Stimulated activated effector memory CD8-positive, alpha-beta T cell treated with anti-CD3 and anti-CD28 coated beads, Interleukin-12 subunit alpha, Interleukin-12 subunit beta, amount 100 ng/mL, for 72 hours (primary cell): ENCODE measurements at places on chromosomes 3 and 15.

GRCh38 chr3:171225165-171225564 lies 198.6 kb upstream of the SLC2A2 start:
- no peak for DNase-seq

DNA sequence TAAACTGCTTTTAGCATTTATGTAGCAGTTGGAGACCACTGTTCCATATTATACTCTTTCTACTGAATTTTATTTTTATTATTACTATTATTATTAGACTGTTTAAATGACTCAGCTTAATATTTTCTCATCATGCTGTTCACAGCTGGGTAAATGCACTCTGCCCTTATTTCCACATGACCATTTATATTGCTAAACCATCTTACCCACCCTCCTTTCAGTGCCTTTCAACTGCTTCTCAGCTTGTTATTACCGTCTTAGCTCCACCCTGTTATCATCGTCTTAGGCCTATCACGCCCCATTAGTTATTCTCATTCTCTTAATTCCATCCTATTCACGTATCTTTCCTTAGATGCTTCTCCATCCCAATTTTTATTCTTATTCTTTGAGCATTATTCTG lies 212.6 kb downstream of the GAP43 start:
- no peak for DNase-seq

DNA sequence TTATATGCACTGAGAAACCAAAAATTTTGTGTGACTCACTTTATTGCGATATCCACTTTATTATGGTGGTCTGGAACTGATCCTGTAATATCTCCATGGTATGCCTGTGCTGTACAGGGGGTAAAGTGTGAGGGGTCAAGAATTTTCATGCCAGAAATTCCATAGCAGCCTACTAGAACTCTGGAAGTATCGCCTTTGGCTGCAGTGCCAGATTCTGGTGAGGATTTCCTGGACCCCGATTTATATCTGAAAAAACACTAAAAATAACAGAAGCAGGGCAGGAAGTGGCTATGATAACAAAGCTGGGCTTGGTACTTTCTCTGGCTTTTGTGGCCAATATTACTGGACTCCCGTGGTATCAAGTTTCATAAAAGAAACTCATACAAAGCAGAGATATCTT lies 36.4 kb downstream of the CCDC80 start:
- no peak for DNase-seq

DNA sequence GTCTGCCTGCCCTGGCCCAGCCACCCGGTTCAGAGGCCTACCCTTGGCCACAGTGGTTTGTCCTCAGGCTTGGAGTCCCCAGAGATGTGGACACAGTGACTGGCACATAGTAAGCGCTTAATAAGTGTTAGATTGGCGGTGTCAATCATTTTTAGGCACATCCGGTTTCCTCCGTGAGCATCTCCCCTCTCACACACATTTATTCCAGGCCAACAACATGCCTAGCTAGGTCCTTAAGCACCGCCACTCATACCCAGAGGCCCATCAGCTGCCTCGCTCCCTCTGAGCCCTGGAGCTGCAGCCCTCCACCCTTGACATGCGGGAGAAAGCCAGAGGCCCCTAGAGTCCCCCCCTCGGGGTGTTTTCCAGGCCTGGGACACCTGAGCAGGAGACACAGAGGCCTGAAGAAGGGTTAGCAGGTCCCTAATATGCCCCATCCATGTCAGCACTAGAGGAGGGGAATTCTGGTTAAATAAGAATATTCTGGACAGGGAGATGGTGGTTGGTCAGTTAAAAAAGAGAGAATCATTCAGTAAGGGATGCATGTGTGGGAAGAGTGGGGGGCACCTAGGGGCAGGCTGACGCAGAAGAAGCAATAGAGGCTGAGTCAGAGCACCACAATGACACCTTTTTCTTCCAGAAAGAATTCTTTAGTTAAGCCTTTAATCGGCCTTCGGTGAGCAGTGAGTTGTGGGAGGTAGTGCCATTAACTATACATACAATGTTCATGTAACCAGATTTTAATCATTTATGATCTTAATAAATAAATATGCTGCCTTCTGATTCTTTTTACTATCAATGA lies 22.3 kb downstream of the NR2F2 start:
- DNase-seq = no peak

- DNase-seq = no peak
Measured at GRCh38 chr3:190132371-190132770, 11.7 kb upstream of the P3H2 start.

GRCh38 chr3:45437383-45437782 lies 49.0 kb downstream of the LARS2 start:
- DNase-seq = no peak

DNA sequence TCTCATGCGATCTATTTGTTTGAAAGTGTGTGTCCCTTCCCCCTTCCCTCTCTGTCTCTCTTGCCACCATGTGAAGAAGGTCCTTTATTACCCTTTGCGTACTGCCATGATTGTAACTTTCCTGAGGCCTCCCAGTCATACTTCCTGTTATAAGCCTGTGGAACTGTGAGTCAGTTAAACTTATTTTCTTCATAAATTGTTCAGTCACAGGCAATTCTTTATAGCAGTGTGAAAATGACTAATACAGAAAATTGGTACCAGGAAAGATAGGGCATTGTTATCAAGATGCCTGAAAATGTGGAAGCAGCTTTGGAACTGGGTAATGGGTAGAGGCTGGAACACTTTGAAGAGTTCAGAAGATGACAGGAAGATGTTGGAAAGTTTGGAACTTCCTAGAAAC lies 743.7 kb upstream of the NECTIN3 start:
- DNase-seq = no peak

DNA sequence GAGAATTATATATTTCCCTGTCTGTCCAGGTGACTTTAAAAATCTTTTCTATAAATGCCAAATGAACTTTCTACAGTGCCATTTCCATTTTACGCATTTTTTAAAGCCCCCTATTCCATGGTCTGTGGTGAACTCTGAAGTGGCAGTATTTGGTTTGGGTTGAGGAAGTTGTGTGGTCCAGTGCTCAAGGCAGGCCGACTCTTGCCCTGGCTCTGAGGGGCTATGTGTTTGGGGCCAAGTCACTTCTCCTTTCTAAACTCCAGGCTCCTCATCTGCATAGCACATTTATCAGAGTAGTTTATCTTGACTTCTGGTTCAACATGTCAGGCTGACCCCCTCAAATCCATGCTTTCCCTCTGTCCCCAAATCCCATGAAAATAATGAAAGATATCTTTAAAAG lies 14.1 kb downstream of the TTC21A start:
- no peak for DNase-seq

DNA sequence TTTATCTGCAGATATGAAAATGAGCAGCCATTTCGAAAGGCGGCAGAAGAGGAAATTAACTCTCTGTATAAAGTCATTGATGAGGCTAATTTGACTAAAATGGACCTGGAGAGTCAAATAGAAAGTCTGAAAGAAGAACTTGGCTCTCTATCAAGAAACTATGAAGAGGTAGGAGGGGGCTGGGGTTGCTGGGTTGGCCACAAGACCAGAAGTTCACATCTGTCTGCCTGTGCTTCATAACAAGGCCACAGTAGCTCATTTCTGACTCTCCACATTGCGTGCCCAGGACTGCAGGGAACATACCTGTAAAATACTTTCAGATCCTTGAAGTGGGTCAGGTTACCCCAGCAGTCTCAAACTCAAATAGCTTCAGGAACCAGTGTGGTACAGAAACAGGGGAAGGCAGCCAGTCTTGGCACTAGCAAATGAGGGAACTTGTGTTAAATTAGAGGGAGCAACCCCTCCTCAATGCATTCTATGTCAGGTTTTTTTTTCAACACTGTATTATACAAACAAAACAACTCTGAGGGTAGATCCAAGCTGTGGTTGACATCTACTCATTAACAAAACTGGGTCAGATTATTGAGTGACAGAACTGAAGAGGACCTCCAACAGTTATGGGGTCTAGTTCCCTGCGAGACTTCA lies 48.7 kb downstream of the BFSP2 start:
- DNase-seq = peak; percentile 81

DNA sequence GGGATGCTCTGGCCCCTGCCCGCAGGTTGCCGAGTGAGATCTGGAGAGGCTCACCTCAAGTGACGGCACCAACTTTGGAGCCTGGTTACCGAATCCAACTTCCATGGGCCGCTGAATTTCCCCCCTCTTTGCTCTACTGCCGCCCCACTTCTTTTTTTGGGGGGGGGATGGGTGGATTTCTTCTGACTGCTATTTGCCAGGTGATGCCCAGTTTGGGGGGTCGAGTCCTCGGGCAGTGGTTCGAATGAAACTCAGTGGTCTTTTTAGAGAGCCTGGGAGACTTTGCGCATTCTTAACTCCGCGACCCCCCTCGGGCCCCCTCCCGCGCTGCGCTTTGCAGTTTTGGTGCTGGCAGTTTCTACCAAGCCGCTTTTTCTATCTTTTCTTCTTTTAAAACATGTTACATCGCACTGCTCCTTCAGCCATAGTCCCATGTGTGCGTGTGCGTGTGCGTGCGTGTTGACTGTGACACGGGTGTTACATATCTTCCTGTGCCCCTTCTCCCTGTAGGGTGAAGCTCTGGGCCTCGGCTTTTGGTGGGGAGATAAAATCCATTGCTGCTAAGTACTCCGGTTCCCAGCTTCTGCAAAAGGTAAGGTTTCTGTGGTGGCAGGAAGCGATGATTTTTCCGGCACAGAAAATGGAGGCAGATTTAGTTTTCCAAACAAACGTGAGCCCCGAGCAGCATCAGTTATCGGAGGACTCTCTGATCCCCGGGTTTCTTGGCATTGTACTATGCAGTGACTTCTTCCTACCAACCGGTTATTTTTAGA lies 837 bp downstream of the CACNA2D3 start:
- peak; percentile 20 for DNase-seq

GRCh38 chr3:40782111-40782721 lies 257.5 kb downstream of the ZNF621 start:
- no peak for DNase-seq

- no peak for DNase-seq
Measured at GRCh38 chr3:123054931-123055330, 11.9 kb upstream of the PDIA5 start.

- no peak for DNase-seq
Measured at GRCh38 chr3:4751029-4751501, 228.2 kb upstream of the BHLHE40 start.

- peak; percentile 28 for DNase-seq
Measured at GRCh38 chr3:127420829-127421228, 133.0 kb upstream of the PRR20G start.

GRCh38 chr3:83065851-83066460 lies 1304.5 kb upstream of the GBE1 start:
- no peak for DNase-seq

DNA sequence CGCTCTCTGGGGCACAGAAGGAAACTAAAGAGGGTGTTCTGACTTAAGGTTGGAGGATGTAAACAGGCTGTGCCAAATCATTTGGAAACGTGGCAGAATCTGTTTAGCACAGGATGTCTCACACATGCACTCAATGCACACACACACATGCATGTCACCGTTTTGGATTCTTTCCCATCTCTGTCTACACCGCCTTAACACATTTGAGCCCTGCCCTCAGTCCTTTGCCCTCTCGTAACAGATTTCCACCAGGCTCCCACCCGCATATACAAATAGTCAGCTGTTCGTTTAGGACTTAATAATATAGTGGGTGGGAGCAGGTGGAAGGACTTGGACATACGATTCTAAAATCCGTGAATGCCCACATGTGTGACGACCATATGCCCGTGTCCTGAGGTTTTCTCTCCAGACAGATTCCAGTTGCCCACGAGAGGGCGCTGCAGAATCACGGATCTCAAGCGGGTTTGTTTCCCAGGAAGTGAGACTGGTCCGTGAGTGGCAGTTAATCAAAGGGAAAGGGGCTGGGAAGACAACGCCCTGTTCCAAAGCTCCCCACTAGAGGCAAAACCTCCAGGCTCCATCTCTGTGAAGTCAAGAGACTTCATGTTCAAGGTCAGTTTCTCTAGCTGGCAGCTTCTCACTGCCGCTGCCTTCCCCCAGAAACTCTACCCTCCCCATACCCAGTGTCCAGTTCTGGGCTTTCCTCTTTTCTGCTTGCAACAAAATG lies 44.5 kb downstream of the NOX5 start:
- DNase-seq = peak; percentile 55

GRCh38 chr3:52904000-52904399 lies 6.7 kb upstream of the STIMATE start:
- DNase-seq = no peak

- DNase-seq = no peak
Measured at GRCh38 chr15:90248789-90249202, 560 bp upstream of the TTLL13 start.

GRCh38 chr3:11826628-11827265 lies 19.9 kb downstream of the TAMM41 start:
- no peak for DNase-seq

DNA sequence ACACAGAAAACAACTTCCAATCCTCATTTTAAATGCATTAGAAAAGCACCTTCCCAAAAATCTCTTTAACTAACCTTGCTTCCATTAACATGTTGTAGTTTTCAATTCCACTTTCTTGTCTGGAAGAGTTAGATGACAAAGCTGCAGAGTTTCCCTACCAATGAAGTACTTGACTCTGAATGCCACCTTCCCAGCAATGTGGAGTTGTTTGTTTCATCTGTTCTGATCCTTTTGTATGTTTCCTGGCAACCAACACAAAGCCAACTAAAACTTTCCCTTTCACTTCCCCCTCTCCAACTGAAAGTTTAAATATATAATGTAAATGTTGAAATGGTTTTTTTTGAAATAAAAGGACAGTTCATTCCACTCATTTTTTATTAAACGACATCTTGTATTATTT lies at the start of gene WDR49:
WDR49 (minus strand) TSS at position 183 of the 400 bp plus-strand sequence. CDS start 517 bp downstream, outside the sequence.
- no peak for DNase-seq

DNA sequence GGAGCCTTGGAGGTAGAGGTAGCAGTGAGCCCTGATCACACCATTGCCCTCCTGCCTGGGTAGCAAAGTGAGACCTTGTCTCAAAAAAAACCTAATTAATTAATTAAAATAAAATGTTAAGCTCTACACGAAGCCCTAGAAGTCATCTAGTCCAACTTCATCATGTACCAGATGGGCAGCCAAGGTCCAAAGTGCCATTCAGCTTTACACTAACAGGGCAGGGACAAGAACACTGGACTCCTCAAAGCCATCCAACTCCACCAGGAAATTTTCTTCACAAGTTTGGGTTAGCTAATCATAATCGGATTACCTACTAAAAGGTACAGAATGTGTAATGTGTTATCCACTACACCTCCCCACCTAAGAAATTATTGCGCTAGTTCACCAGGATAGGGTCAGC lies 48.8 kb downstream of the WWTR1 start:
- DNase-seq = no peak

- DNase-seq = no peak
Measured at GRCh38 chr3:187262360-187262759, 29.2 kb downstream of the MASP1 start.

DNA sequence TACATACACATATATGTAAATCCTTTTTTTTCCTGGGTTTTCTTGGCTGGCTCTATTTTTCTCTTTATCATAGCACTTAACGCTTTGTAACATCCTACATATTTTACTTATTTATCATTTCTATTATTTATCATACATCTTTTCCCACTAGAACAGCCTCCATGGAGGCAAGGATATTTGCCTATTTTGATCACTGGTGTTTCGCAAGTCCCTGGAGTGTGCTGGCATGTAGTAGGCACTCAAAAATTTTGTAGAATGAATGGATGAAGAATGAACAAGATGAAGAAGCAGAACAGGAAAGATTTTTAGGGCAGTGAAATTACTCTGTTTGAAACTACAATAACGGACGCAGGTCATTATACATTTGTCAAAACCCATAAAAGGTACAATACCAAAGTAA lies 83.0 kb upstream of the PTX3 start:
- no peak for DNase-seq
